ENCODE measurements at places on chromosomes 12 and 14.
A peak's percentile ranks its signal among the peaks of the same experiment; 100 is the strongest.

- DNase-seq: peak; percentile 56
These were observed 29.3 kb upstream of the ATF1 start for GRCh38 chr12:50734409-50735263.

DNA sequence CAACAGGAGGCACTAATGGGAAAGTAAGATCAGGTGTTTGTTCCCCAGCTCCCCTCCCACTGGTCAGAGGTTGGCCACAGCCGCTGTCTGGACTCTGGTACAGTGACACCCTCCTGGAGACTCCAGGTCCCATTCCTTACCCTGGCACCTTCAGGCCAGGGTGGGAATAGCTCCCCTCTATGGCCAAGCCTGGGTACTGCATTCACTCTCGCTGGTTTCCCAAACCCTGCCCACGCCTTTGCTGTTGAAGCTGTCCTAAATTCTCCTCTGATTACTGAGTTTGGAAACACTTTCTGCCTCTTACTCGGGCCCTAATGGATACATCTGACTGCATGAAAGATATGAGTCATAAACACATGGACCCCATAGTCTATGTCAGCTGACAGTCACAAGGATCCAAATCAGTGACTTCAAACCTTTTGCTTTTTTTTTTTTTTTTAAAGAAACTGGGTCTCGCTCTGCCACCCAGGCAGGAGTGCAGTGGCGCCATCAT, 17.9 kb downstream of the HRK start:
- no peak for DNase-seq

DNA sequence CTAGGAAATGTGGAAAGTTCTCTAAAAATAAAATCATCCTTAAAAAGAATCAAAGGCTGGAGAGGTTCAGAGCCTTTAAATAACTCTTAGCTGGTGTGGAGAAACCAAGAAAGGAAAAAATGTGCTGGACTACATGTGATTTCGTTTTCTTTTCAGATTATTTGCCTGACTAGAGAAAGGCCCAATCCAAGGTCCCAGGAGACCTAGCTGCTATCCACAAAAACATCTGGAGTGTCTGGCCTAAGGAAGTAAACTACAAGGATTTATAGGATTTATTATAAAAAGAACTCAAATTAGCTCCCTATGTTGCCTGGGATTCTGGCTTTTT, 774 bp upstream of the TMEM30B start:
- no peak for DNase-seq

DNA sequence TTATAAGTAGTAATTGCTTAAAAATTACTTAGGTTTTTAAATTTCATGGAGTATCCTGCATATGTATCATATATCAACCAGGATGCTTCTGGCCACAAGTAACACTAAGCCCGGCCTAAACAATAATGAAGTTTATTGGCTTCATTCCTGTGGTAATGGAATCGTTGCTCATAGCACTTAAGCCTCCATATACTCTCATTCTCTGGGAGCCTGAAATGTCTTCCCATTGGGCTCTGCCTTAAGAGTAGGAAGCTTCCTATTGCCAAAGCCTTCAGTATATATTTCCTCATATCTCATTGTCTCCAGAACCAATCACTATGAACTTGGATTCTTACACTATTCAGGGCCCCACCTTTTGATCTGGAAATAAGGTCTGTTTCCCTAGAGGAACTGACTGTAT, 83.8 kb upstream of the DNM1L start:
- no peak for DNase-seq

- no peak for DNase-seq
These were observed 249.7 kb downstream of the FOXG1 start for GRCh38 chr14:29016050-29016900.

Data from head of caudate nucleus (tissue), 42 donors.